ENCODE measurements at places on chromosomes 6 and 20. TPM values are rescaled to one million over a fixed set of nuclear protein-coding genes. Genes with fewer than 3 reads are reported as not detected.

CDH4 gene
- 8.9 TPM for polyA plus RNA-seq

DNA sequence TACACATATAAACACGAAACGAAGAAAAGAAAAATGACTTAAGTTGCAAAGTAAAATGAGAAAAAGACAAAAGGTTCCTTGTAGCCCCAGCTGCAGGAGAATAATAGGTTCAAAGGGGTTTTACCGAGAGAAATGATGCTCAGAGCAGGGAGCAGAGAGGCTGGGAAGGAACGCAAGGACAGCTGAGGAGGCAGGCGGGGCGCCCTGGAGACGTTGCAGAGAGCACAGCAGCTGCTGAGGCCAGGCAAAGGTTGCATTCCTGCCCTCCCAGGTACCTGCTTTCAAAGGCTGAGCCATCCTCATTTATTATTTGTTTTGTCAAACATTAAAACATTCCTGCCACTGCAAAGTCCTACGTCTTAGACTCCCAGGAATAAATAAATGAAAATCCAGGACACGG, 16.2 kb upstream of the VAPB start:
- no peak for DNase-seq

GRCh38 chr20:50359607-50360217, 150.5 kb upstream of the PTPN1 start:
- DNase-seq: no peak

DNA sequence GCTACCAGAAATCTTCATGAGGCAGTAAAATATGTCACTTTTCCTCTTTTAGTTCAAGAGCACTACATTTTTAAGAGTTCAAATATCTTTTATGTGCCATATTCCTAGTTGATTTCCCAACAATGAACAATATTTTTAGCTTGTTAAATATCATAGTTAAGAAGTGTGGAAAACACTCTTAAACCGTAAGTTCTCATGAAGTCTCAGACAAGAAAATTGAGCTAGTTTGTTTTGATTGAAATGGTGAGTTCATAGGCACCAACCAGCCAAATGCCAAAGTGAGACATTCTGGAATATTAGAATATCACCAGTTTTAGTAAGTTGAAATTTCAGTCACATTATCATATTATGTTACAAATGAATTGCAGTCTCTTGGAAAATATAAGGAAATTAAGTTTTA, 277.2 kb upstream of the HSF2 start:
- no peak for DNase-seq

DNA sequence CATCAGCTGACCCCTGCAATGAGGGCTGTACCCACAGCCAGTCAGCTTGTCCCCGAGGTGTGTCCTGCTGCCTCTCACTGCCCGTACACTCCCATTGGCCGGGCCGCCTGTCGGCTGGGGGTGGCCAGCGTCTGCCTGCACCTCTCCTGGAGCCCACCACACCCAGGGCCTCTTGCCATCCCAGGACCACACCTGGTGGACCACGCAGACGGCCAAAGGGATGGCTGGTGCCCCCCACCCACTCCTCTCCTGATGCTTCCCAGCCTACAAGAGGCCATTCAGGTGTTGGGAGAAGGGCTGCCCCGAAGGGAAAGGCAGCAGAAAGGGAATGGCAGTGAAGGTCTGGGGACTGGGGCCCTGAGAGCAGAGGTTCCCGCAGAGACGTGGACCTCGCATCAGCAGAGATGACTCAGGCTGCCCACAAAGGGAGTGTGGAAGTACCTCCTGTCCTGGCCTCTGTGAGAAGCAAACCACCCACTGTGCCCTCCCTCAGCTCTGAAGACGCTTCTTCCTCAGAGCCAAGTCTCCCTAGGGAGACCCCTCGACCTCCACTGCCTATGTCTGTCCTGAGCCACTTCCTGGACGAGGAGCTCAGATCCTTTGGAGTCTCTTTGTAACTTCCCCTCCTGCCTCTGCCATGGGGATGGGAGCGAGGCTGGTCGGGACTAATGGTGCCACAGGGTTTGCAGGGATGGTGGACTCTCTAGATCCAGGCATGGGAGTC, 60.9 kb downstream of the PYGB start:
- no peak for DNase-seq

HDGFL1 gene
- polyA plus RNA-seq: not detected

- no peak for DNase-seq
Measured at GRCh38 chr6:167652701-167653095, 174.0 kb upstream of the AFDN start.

SIRPD gene
- not detected for polyA plus RNA-seq
